ENCODE measurements at places on chromosomes 7 and 10.
A peak's percentile ranks its signal among the peaks of the same experiment; 100 is the strongest.

DNA sequence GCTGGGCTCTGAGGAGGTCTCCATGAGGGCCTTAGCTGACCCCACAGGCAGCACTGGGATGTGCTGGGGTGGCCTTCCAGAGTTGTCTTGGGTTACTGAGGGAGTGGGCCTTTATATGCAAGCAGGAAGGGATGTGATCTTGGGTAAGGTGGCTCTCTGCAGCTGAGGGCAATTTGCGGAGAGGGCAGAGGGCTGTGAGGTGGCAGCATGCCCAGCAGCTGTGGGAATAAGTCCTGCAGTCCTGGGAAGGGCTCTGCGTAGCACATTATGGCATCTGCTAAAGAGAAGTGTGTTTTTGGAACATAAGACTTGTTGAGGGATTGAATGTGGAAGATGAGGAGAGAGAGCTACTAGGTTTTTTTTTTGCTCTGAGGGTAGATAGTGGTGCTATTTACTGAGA is 99.6 kb upstream of the KMT2E start:
- DNase-seq = no peak

- no peak for DNase-seq
These were observed 8.0 kb downstream of the PSD start for GRCh38 chr10:102410429-102411073.

- no peak for DNase-seq
These were observed 18.1 kb downstream of the OPTN start for GRCh38 chr10:13117841-13118783.

DNA sequence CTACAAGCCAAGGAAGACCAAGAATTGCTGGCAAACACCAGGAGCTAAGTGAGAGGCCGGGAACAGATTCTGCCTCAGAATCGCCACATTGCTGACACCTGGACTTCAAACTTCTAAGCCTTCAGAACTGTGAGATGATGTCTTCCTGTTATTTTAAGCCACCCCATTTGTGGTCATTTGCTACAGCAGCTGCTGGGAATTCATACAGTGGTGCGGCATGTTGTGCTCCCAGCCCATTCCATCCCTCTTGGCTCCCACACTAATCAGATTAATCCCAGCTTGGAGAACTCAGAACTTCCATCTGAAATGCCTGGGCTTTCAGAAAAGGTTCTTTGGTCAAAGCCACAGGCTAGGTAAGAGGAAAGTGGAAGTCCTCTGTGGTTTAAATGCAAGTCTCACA is 24.9 kb downstream of the TCAF1 start:
- DNase-seq = no peak

DNA sequence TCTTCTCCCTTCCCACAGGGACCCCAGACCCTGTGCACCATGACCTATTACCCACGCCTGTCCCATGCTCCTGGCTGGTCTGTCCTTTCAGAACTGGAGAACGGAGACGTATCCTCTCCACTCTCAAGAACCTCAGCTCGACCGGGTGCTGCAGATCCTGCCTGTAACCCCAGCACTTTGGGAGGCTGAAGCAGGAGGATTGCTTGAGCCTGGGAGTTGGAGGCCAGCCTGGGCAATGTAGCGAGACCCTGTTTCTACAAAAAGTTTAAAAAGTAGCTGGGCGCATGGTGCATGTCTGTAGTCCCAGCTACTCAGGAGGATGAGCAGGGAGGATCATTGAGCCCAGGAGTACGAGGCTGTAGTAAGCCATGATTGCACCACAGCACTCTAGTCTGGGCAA is 37.2 kb upstream of the MYL10 start:
- no peak for DNase-seq

GRCh38 chr7:112448381-112448780 is 1.9 kb upstream of the IFRD1 start:
- no peak for DNase-seq

- DNase-seq = no peak
These were observed 173.8 kb downstream of the ITGA8 start for GRCh38 chr10:15545884-15546283.

- DNase-seq = no peak
These were observed 34.0 kb upstream of the CYTH3 start for GRCh38 chr7:6306471-6306870.

- peak; percentile 76 for DNase-seq
These were observed at the start of gene PDSS1 for GRCh38 chr10:26697163-26697921. Gene PDSS1, plus strand, starts transcription at chr10:26697701. Its CDS starts 11 bp downstream, at chr10:26697712.

DNA sequence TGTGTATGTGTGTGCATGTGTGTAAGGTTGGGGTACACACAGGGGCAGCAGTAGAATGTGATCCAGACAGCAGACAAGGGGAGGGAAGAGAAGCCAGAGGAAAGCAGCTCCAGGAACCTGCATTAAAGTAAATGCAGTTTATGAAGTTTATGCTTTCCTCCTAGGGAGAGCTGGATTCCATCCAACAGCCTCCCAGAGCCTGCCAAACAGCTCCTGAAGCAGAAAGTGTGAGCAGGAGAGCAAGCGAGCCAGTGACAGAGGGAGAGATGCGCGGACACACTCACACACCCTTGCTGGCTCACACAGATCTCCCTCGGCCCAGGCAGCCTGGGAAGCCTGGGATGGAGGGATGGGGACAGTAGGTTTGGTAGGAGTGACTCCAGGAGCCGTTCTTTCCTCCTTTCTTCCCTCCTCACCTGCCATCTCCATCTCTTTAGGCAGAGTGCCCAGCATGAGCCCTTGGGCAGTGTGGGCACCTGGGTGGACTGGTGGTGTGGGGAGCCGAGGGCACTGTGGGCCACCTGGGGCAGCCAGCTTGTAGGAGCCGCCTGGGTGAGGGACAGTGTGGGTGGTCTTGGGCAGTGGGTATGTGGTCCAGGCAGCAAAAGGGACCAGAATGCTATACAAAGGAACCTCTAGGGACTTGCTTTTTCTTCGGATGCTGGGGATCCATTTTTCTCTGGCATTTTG is 46.1 kb downstream of the PAX2 start:
- DNase-seq = no peak

DNA sequence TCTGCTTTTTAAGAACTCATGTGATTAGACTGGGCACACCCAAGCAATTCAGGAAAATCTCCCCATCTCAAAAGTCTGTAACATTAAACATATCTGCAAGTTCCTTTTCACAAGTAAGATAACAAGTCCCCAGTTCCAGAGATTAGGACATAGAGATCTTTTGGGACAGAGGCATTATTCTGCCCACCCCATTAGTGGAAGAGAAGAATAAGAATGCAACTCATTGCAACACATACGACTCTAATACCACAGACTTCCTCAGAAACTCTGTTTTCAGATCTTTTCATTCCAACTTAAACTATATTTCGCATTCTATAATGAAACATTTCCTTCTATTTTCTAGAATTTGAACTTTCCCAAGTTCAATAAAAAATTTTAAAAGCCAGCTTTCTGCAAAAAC is 137.7 kb downstream of the SEMA3C start:
- no peak for DNase-seq

- no peak for DNase-seq
These were observed 345.9 kb upstream of the ZNF32 start for GRCh38 chr10:43994539-43994938.

- DNase-seq = no peak
These were observed 14.9 kb downstream of the MAT1A start for GRCh38 chr10:80274396-80275134.

GRCh38 chr7:31805209-31805818 is 118.3 kb downstream of the PPP1R17 start:
- DNase-seq = no peak

DNA sequence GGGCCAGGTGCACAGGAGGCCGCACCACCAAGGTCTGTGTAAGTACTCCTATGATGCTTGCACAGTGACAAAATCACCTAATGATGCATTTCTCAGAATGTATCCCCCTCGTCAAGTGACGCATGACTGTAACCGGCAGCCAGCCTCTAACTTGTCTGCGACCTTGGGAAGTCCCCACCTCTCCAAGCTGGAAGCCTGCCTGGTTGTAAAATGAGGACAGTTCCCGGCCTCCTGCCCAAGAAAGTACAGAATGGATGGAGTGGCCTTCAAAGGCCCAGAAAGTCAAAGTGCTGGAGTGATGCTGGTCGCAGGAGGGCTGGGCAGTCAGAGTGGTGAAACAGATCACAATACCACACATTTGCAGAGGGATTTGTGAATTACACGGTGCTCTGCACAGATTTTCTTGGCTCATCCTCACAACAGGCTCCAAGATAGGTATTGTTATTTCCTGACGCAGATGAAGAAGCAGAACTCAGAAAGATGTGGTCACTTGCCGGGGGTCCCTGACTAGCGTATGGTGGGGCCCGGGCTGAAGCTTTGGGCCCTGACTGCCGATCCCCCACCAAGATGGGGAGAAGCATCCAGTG is 22.8 kb downstream of the SPOCK2 start:
- DNase-seq = no peak

DNA sequence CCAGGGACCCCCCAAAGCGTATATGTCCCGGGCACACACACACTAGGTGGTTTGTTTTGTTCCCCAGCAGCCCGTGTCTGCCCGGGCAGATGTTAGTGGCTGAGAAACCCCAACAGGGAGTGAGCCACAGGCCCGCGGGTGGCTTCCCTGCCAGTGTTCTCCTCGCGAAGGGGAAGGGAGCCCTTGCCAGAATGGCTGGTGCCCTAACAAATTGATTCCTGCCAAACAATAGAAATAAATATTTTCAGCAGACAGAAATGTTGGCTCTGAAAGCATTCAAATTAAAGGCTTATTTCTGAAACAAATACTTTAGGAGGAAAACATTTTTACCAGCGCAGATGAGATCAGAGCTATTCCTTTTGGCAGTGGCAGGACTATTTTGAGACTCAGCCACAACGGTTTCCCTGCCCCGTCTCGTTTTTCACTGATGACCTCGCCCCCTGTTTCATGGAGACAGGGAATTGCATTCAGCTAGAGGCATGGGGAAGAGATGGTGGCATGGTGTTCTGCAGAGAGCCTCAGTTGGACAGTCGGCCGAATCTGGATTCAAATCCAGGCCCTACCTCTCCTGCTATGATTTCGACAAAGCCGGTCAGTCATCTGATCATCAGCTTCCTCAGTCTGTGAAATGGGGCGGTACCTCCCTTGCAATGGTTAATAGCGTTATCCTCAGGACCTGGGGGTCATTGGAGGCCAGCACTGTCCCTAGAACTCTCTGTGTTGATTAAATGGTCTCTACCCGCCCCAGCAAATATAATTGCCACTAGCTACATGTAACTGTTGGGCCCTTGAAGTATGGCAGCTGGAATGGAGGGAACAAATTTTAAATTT is 84.5 kb downstream of the CUX1 start:
- no peak for DNase-seq

DNA sequence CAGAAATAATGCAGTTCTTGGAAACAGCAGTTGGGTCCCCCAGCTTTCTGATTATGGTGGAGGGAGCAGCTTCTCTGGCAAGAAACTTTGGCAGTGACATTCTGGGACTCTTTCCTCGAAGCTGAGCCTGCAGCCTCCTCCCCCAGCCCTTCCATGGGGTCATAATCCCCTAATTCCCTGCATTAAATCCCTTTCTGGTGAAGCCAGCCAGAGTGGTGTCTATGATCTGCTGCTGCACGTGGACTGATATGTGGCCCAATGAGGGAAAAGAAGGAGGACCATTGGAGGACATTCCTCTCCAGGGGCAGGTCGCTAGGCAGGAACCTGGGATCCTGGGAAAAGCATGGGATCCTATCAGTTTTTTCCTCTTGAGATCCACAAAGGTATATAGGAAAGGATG is 470.5 kb downstream of the RPS24 start:
- no peak for DNase-seq

DNA sequence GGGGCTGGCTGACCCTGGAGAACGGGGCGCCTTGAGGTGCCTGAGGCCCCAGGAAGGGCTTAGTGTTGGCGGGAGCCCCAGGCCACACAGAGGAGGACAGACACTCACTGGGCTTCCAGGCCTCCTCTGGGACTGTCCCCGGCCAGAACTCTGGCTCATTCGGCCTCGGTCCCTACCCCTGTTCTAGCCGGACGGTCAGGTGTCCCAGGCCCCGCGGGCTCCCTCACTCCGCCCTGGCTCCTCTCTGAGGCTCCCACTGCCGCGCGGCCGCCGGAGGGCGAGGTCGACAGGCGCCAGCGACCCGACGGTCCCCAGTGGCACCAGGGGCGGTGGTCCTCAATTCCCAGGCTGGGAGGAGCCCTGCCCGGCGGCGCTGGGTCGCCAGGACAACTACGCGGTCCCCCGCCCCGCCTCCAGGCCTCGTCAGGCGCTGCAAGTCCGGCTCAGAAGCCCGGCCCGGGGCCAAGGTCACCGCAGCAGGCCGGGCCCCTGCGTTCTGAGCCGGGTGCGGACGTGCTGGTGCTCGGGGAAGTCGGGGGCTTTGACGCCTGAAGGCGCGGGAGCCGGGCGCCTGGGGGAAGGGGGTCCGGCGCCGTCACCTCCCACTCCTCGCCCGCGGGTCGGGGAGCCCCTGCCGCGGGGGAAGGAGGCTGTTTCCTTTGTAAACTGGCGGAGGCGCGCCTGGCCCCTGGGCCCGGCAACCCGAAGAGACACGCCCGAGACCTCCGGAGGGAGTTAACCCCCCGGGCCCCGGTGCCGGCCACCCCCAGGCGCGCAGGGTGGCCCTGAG is 1.1 kb upstream of the PWWP2B start:
- DNase-seq = no peak

- DNase-seq = no peak
These were observed 160.7 kb upstream of the COBL start for GRCh38 chr7:51477323-51477722.

DNA sequence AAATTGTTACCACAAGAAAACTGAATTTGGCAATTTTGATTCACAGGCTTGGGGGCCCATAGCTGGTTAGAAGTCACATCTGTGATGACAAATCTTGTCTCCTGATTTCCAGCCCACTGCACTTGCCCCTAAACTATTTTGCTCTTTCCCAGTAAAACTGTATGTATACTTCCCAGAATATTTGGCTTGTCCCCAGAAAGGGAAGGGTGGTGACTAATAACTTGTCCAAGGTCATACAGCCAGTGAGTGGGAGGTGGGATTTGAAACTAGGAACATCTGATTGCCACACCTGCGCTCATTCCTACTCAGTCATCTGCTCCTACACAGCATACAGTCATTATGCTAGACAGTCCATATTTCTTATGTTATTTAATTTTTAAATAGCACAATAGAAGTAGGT is 304.5 kb downstream of the SDHAF3 start:
- DNase-seq = no peak

DNA sequence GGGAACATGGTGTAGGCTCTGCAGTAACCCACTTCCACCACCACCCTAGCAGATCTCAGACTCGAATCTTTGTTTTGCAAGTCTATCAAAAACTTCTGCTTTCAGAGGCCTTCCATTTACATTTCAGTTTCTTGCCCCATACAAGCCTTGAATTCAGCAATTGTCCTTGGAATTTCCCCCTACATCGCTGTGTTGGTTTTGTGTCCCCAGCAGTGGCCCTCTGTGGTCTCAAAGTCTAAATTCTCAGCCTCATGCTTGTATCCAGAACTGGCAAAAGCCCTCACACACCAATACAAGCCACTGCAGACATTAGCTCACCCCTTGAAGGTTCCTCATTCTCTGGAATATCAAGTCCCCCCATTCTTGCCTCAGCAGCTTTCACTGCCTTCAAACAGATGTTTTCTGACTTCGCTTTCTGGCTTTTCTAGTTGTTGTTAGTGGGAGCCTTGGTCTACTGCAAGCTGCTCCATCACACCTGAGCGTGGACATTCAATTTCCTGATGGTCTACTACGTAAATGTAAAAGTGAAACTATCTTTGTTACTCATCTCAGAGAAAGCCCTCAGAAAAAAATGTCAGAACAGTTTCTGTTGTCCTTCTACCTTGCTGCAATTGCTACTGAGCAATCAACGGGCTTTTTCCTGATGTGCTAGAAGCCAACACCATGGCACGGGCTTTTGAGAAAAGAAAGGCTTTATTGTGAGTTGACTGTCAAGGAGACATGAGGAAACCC is 1.8 kb upstream of the NUB1 start:
- DNase-seq = no peak

- DNase-seq = no peak
These were observed 64.4 kb downstream of the CALML3 start for GRCh38 chr10:5589011-5589660.

- no peak for DNase-seq
These were observed 3.9 kb upstream of the PWWP2B start for GRCh38 chr10:132392811-132393694.

Measured in cerebellar cortex (tissue), 1 donor.